Pons (tissue), 1 donor: ENCODE measurements at places on chromosomes 1 and 21.

DNA sequence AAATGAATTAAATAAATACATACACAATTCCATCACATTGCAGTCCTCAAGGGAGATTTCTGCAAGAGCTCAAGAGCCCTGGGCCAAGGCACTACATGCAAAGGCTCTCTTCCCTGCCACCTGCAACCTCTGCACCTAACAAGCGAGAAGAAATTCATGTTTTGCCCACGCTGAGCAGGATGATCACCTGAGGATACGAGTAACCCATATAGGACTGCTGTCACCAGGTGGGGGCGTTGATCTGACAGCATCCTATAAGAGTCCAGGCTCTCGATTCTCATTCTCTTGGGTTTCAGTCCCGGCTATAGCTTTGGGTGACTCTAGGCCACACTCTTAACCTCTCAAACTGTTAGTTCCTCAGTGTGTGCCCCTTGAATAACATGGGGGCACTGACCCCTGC lies 18.7 kb upstream of the SPOCD1 start:
- no peak for DNase-seq

DNA sequence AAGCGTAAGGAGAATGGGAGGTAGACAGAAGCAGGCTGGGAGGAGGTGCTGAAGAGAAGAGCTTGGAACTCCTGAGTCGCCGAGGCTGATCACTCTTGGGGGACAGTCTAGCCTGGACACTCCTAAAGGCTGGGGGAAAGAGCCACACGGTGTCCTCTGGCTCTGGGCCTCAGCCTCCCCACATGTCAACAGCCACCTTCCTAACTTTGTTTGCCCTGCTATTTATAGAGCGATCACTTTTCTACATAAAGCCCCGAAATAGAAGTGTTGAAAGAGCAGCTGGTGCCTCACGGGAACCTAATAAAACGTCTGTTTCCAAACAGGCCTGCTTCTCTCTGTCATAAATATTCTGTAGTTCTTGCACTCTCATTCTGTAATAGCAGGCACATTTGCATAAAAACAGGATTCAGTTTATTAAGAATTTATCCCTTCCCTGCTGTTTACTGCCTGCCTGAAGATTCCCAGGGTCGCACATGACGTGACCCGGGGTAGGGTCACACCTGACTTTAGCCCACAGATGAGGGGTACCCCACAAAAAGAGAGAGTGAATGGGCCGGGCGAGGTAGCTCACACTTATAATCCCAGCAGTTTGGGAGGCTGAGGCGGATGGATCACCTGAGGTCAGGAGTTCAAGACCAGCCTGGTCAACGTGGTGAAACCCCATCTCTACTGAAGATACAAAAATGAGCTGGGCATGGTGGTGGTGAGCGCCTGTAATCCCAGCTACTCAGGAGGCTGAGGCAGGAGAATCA lies 212.5 kb downstream of the TOMM20 start:
- DNase-seq, result no peak

- DNase-seq, result no peak
Observed at GRCh38 chr1:209326831-209327230, 256.7 kb upstream of the CAMK1G start.

GRCh38 chr1:185010361-185010760 lies 35.0 kb upstream of the RNF2 start:
- no peak for DNase-seq

- DNase-seq, result no peak
Observed at GRCh38 chr1:53165408-53165961, 23.0 kb upstream of the SLC1A7 start.

DNA sequence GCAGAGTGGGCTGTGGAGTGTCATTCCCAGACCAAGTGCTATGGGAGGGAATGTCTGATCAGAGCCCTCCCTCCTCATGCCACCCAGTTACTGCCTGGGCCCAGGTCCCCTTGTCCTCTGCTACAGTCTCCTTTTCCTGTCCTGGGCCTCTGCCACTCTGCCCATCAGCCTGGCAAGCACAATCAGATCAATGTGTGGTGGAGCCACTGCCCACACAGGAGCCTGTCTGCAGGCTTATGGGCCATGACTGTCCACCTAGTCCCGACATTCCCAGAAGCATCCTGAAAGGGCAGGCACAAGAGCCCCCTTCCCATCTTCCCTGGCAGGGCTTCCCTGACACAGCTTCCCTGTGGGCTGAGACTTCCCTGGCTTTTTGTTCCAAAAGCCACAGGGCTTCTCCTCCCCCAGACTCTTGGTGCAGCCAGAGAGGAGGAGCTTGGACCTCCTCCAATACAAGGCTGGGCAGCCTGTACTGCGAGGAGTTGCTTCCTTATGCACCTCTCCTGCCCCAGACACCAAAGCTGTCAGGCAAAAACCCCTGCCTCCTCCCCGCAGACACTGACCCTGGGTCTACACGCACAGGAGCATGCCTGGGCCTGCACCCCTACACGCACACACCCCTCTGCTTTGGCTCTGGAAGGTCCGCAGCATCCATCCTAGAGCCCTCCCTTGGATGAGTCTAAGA lies 29.2 kb upstream of the CNTN2 start:
- peak; percentile 83 for DNase-seq

DNA sequence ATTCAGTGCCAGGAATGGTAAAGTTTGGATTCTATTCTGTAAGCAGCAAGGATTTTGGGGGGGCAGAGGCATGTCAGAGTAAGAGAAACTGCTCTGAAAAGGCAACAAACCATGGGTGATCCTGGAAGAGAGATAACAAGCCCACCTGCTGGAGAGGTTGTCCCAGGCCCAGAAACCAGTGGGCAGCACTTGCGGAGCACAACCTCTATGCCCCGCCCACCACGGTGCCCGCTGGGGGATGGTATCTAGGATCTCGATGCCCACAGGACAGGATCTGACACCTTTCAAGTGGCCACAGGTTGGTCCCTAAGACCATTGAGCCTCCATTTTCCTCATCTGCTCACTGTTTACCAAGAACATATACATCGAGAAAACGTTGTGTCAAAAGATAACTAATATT lies 20.3 kb upstream of the MUL1 start:
- no peak for DNase-seq

DNA sequence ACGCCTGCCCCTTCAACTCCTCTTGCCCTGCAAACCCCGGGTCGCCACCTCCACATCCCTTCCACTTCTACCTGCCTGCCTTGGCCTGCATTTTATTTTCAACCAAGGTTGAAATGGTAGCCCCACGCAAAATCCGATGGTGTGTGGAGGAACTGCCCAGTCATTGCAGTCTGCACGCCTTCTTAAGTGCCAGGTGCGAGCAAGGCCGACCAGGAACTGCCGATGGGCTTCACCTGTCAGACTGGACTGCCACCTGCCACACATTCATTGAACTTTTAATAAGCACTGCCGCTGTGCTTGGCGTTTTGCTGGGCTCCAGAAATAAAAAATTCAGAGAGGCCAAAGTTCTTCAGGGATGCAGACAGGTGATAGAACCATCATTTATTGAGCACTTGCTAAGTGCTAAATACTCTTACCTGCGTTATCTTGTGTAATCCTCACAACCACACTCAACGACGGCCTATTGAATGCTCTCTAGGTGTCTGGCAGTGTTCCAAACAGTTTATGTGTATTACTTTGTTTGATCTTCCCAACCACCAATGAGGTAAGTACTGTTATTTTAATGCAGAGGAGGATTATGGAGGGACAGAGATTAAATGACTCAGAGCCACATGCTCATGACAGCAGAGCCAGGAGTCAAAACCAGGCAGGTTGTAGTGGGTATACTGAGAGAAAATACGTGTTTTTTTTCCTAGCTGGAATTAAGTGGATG lies 36.2 kb downstream of the CACHD1 start:
- no peak for DNase-seq

GRCh38 chr1:39141925-39142324 lies 62.6 kb upstream of the MACF1 start:
- DNase-seq, result no peak

GRCh38 chr1:78892260-78892840 lies 114.2 kb downstream of the ADGRL4 start:
- no peak for DNase-seq

- DNase-seq, result peak; percentile 46
Observed at GRCh38 chr1:110207831-110208230, 2.3 kb upstream of the KCNC4 start.

GRCh38 chr1:93804412-93804811 lies 74.6 kb downstream of the DNTTIP2 start:
- DNase-seq, result peak; percentile 11

DNA sequence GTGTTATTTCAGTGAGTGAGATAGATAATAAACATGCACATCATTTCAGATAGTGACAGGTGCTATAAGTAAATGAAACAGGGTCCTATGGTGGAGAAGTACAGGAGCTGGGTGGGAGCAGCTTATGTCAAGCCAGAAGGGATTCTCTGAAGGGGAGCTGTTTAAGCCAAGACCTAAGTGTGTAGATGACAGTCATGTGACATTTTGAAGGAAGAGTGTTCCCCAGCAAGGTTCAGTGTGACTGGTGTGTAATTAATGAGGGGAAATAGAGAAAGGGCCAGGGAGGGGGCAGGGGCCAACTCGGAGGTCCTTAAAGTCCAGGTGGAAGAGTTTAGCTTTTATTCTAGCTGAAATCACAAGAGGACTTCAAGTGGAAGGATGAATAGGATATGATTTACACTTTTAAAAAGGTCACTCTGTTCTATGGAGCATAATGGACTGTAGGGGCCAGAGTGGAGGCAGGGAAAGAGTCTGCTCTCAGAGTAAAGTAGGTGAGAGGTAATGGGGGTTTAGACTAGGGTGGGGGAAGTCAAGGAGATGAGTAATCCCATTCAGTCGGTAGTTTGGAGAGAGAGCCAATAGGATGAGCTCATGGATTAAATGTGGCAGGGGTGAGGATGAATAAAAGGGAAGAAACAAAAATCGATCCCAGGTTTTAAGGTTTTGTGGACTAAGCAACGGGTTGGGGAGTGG lies 243.1 kb downstream of the CACNA1E start:
- no peak for DNase-seq

DNA sequence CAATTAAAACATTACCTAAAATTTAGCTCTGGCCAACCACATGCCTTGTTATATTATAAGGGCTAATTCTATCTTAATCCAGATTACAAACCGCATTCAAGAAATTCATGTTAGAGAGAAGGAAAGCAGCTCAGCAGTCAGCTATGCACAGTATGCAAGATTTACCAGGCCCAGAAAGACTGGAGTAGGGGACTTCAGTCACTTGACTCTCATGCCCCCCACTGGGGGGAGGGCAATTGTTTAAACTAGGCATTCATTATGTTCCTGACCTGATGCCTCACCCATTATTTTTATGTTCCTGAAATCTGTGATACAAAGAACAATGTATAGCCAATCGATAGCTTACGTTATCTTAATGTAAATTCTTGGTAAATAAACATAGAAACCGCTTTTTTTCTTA lies 96.9 kb downstream of the ZNF644 start:
- no peak for DNase-seq

GRCh38 chr1:179800481-179800880 lies 57.4 kb downstream of the FAM163A start:
- DNase-seq, result no peak

- no peak for DNase-seq
Observed at GRCh38 chr1:77031106-77031662, 163.9 kb downstream of the ST6GALNAC5 start.

DNA sequence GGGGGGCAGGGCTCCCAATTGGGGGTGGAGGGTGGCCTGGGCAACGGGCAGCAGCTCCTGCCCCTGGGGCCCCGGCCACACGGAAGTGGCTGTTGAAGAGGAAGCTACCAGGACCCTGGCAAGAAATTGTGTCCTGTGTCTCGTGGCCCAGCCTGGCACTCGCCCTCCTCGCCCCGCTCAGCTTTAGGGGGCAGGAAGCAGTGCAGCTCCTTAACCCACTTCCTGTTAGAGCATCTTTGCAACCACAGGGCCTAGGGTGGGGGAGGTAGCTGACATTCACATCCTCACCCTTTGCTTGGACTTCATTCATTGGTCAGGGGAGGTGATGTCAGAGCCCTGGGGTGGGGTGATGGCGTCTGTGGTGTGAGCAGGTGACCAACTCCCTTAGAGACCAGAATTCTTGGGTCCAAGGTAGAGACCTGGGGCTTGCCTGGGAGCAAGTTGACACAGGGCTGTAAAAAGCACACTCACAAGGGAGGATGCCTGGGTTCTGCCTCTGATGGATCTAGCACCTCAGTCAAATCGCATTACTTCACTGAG lies at the start of gene ARHGAP30:
Gene ARHGAP30 (minus strand): TSS at position 161 of the 540 bp plus-strand sequence. CDS start 267 bp downstream, outside the sequence.
- DNase-seq, result peak; percentile 81

- peak; percentile 63 for DNase-seq
Observed at GRCh38 chr21:41167348-41168342, at the start of gene BACE2. BACE2 (plus strand) TSS chr21:41168160; CDS start chr21:41168264, 104 bp downstream.

GRCh38 chr1:76074321-76075187 lies at the start of gene ST6GALNAC3:
ST6GALNAC3 (plus strand) TSS chr1:76074746.
- DNase-seq, result peak; percentile 79

DNA sequence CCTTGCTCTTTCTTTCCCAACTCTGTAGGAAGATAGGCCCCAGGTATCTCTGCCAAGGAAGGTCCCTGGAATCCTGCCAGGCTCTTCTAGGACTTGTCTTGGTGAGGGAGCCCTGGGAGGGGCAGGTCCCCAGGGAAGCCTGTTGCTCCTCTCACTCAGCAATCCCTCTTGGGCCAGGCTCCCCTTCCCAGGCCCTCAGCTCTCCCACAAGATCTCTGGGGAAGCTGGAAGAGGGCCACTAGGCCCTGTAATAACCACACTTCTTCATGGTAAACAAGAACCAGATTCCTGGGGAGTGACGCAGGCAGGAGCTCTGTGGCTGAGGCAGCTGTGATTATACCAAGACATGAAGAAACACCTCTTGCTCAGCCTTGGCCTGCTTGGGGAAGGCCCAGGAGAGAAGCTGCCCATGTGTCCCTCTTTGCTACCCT lies 9.9 kb upstream of the MAPKAPK2 start:
- DNase-seq, result no peak

DNA sequence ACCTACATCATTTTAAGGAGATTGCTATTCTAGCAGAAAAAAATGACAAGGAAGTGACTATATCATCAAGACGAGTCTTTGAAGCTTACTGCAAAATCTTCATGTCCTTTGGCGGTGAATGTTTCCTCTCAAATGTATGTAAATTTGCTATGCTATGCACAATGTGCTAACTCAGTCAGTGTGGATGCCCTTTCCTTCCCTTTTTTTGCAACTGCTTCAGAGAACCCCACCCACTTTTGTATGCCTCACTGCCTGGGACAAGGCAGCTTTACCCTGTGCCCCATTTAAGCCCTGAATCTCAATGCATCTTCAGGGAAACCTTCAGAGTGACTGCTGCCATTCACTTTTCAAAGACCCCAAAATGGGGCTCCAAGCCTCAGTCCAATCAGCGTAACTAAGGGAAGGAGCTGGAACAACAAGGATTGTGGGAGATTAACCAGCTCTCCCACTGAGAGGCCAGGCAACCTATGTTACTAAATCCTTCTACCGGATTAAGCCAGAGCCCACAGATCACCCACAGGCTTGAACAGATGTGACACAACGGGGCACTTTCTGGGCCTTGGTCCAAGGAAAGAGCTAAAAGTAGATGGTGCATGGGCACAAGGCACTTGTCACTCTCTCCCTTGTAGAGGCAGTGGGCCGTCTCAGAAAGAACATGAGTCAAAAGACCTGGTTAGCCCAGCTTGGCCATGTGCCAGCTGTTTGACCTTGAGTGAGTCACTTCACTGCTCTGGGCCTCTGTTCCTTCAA lies 154.4 kb downstream of the PLPP3 start:
- DNase-seq, result no peak
